ENCODE measurements at places on chromosomes 11 and 22.

DNA sequence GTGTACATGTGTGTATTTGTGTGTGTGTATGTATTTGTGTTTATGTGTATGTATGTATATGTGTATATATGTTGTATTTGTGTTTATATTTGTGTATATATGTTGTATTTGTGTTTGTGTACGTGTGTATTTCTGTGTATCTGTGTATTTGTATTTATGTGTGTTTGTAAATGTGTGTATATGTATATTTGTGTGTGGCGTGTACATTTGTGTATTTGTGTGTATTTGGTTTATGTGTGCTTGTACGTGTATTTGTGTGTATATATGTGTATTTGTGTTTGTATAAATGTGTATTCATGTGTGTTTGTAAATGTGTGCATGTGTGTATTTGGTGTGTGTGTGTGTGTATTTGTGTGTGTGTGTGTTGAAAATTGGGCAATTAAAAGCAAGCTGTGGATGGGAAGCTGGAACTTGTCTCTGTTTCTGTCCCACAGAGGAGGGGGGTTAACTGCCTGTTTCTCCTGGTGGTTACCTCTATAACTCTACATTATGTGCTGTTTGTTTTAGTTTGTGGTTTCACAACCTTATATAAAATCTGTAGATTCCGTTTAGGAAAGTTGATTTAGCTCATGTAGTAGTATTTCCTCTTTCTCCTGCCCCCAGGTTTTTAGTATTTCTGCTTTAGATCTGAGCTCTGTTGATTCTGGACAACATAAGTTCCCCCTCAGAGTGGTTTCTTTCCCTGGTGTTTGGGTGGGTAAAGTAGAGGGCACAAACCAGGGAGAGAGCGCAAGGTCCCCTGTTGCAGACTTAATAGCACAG, 28.9 kb downstream of the AP2A2 start:
- H3K4me1 ChIP-seq = peaks cover 27% of the 10 kb centered on the region
- H3K27me3 ChIP-seq = no peaks in the 10 kb centered on the region
- no peak for DNase-seq
- H3K4me3 ChIP-seq = no peak overlapping the region
- H3K36me3 ChIP-seq = no peaks in the 10 kb centered on the region
- no peak overlapping the region for H3K27ac ChIP-seq

DNA sequence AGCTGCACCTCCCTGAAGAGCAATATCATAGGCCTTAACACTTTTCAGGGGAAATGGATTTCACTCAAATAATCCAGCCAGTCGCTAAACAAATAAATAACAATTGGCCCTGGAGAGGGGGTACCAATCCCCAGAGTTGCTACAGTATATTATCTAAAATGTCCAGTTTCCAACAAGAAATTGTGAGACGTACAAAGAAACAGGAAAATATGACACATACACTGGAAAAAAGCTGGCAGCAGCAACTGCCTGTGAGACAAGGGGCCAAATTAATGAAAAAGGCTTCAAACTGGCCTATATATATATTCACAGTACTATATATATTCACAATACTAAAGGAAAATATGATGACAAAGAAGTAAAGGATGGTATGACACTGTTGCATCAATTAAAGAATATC, 4.0 kb downstream of the NF2 start:
- peaks cover 7% of the 10 kb centered on the region for H3K4me1 ChIP-seq
- H3K27ac ChIP-seq = no peak overlapping the region
- no peak overlapping the region for H3K4me3 ChIP-seq
- no peaks in the 10 kb centered on the region for H3K36me3 ChIP-seq
- H3K27me3 ChIP-seq = no peaks in the 10 kb centered on the region

GRCh38 chr11:90512846-90513245, 290.0 kb upstream of the CHORDC1 start:
- no peak for DNase-seq
- H3K4me3 ChIP-seq = no peak overlapping the region
- H3K27me3 ChIP-seq = no peaks in the 10 kb centered on the region
- H3K36me3 ChIP-seq = no peaks in the 10 kb centered on the region

GRCh38 chr11:29163231-29163630, 853.6 kb downstream of the KCNA4 start:
- no peaks in the 10 kb centered on the region for H3K4me1 ChIP-seq
- H3K27me3 ChIP-seq = no peaks in the 10 kb centered on the region
- no peak overlapping the region for H3K4me3 ChIP-seq
- H3K36me3 ChIP-seq = no peaks in the 10 kb centered on the region
- no peak for DNase-seq

DNA sequence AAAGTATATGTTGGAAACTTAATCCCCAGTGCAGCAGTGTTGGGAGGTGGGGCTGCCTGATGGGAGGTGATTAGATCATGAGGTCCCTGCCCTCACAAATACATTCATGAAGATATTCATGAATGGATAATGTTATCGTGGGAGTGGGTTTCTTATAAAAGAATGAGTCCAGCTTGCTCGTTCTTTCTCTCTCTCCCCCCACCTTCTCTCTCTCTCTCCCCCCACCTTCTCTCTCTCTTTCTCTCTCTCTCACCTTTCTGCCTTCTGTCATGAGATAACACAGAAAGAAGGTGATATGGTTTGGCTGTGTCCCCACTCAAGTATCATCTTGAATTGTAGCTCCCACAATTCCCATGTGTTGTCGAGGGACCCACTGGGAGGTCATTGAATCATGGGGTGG, 66.7 kb upstream of the NUP50 start:
- H3K36me3 ChIP-seq = no peaks in the 10 kb centered on the region
- no peak overlapping the region for H3K4me3 ChIP-seq
- H3K4me1 ChIP-seq = no peaks in the 10 kb centered on the region
- H3K27ac ChIP-seq = no peak overlapping the region

GRCh38 chr11:83292709-83293456, 6.7 kb upstream of the CCDC90B start:
- H3K27me3 ChIP-seq = no peaks in the 10 kb centered on the region
- peak; percentile 22 for DNase-seq
- no peak overlapping the region for H3K27ac ChIP-seq
- H3K36me3 ChIP-seq = no peaks in the 10 kb centered on the region
- H3K4me3 ChIP-seq = no peak overlapping the region

- no peaks in the 10 kb centered on the region for H3K27me3 ChIP-seq
- no peak overlapping the region for H3K27ac ChIP-seq
- H3K36me3 ChIP-seq = no peaks in the 10 kb centered on the region
- no peaks in the 10 kb centered on the region for H3K4me1 ChIP-seq
- no peak for DNase-seq
These were observed 1491.1 kb downstream of the TBC1D22A start for GRCh38 chr22:48253573-48253972.

DNA sequence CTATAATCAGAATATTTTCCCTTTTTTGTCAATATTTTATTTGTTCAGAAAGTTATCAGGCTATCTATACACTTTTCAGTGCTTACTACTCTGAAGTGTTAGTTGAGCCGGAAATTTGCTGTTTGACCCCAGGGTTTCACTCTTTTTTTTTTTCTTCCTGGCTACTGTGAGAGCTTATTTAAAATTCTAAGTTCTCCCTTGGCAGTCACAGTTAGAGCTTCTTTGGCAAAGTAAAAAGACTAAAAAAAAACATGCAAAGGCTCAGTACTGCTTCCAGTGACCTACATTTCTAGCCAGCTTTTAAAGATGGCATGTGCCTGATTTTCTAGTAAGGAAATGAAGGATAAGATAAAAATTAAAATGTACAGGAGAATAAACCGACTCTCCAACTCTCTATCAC, 48.4 kb downstream of the ELP4 start:
- H3K4me3 ChIP-seq = no peak overlapping the region
- H3K36me3 ChIP-seq = no peaks in the 10 kb centered on the region
- DNase-seq = no peak
- H3K27ac ChIP-seq = no peak overlapping the region

- no peak overlapping the region for H3K4me3 ChIP-seq
- DNase-seq = no peak
- H3K27me3 ChIP-seq = no peaks in the 10 kb centered on the region
- H3K4me1 ChIP-seq = no peaks in the 10 kb centered on the region
These were observed 119.8 kb upstream of the NAV2 start for GRCh38 chr11:19592842-19593241.

DNA sequence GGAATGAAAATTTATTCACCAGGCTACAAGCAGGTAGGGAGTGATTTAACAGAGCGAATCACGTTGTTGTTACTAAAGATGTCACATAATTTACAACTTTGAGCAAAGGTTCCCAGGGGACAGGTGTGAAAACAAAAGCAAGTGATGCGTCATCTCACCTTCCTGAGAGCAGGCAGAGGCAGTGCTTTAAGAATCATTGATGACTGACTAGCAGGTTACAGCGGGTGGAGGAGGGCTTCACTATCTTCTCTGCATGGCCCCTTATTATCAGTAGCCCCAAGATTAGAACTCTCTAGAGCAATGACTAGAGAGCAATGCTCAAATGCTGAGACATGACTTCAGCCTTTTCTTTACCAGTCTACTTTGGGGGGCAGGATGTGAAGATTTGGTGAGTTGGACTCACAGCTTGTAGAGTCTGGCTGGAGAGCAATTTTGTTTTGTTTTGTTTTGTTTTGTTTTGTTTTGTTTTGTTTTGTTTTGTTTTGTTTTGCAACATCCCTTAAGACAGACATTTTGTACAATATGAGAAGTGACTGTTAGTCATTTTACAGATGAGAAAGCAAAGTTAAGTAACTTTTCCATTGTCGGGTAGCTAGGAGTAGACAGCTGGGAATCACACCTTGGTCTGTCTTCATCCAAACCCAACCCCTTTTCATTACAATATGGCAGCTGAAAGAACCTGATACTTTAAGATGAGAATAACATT, 84.8 kb downstream of the SLC1A2 start:
- no peaks in the 10 kb centered on the region for H3K36me3 ChIP-seq
- H3K27ac ChIP-seq = no peak overlapping the region
- no peak overlapping the region for H3K4me3 ChIP-seq
- H3K27me3 ChIP-seq = no peaks in the 10 kb centered on the region
- DNase-seq = no peak

Data from colonic mucosa (tissue), 4 donors.